ENCODE measurements at places on chromosomes 5 and 9.

DNA sequence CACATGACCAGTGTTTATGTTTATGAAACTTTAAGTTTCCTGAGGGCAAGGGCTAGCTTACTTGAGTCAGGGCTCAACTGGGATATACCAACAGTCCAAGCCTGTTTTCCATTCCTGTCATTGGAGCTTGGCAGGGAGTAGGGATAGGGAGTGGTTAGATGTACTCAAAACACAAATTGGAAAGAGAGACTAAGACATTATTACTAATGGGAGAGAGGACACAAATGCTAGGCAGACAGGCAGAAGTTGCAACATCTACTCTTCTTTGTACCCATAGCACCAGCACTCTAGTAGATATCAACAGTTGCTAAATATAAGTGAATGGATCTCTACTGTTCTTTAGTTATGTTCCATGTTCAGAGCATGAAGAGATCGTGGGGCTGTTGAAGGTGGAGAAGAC is 62.8 kb downstream of the NPR3 start:
- DNase-seq, result no peak

GRCh38 chr5:5983261-5983980 is 394.9 kb downstream of the MED10 start:
- DNase-seq, result no peak

DNA sequence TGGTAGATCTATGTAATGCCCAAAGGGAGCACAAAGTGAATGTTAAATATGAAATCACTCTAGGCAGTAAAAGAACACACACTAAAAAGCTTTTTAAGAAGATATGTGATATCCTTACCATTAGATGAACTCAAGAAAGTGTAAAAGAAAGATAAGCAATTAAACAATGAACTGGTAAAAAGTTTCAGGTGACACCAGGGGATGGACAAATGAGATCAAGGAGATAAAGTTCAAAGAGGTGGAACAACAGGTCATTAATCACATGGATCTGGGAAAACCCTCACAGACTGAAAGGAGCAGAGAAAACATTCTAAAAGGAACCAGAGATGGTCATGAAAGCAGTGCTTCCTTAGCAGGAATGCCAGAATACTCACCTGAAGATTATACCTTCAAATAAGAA is 40.7 kb downstream of the LHFPL2 start:
- DNase-seq, result no peak

DNA sequence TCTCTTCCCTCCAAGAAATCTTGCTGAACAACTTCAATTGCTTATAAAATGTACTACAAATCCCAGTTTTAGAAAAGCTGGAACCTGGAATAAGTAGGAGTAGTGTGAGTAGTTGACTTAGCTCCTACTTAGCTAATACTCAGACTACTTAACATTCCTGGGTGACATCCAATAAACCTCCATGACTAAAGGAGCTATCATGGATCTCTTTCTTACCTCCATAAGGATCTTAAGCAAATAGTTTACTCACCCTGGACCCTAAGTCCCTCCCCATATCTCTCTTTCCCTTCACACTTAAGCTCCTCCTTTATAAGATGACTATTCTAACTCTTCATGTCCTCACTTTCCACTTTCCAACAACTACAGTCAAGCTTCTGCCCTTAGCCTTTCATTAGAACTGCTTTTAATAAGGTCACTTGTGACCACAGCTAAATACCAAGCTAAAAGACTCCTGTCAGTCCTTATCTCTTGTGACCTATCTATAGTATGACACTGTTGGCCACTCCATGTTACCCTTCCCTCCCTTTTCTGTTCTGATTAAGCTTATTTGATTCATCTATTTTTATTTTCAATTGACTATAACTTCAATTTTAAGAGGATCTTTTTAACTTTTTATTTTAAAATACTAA is 194.9 kb downstream of the RFX3 start:
- no peak for DNase-seq

- no peak for DNase-seq
Measured at GRCh38 chr5:138850865-138851435, 24.2 kb downstream of the LRRTM2 start.

DNA sequence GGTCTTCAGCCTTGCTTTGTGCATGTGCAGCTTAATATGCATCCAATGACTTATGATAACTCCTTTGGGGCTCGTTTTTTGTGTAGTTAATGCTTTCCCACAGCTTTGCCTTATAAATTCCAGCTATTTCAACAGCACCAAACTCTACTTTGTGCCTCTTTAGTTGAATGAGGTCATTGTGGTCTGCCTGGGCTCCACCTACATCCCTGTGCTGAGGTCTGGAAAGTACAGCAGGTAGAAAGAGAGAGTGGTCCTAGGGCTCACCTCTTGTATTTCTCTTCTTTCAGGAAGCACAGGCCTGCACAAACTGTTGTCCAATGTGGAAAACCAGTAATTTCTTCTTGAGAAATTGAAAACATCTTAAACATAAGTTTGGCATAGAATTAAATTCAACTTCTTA is 167.2 kb downstream of the XRCC4 start:
- DNase-seq, result no peak

GRCh38 chr9:104808035-104808614 is 44.2 kb downstream of the NIPSNAP3B start:
- DNase-seq, result peak; percentile 62

DNA sequence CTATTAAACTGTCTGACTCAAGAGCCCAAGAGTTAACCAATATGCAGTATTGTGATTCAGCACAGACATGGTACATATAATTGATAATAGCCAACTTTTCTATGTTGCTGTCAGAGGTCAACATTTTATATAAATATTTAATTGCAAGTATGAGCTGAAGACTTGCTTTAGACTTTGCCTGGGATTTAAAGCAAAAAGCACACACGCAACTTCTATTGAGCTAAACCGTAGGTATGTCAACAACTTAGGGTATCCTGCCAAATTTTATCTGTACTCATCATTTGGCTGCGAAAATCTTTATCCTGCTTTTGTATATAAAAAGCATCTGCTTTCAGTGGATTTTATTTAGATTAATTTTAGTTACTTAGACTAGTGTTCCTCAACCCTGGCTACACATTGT is 27.4 kb downstream of the UHRF2 start:
- DNase-seq, result no peak

DNA sequence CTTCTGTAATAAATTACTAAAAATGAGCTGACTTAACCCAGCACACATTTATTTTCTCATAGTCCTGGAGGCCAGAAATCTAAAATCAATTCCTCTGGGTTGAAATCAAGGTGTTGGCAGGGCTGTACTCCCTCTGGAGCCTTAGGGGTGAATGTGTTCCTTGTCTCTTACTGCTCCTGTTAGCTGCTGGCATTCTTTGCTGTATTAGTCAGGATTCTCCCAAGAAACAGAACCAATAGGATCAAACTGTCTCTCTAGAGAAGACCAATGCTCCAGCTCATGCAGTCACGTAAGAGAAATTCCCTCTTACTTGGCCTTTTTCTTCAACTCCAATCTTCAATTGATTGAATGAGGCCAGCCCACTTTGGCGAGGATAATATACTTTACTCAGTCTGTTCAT is 15.3 kb upstream of the CD180 start:
- DNase-seq, result no peak

DNA sequence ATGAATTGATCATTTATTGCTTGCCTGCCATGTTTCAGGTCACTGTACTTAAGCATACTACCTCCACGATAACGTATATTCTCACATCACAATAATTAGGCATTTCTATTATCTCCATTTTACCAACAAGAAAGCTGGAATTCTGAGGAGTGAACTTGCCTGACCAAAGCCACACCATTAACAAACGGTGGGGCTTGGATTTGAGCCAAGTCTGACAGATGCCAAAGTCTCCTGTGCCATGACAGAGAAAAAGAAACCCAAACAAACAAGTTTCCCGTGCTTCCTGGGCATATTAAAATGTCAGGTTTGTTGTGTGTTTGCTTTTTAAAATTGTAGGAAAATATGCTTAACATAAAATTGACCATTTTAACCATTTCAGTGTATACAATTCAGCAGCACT is 40.8 kb upstream of the KCNV2 start:
- DNase-seq, result no peak

GRCh38 chr9:107277801-107278200 is 5.3 kb upstream of the RAD23B start:
- DNase-seq, result no peak

DNA sequence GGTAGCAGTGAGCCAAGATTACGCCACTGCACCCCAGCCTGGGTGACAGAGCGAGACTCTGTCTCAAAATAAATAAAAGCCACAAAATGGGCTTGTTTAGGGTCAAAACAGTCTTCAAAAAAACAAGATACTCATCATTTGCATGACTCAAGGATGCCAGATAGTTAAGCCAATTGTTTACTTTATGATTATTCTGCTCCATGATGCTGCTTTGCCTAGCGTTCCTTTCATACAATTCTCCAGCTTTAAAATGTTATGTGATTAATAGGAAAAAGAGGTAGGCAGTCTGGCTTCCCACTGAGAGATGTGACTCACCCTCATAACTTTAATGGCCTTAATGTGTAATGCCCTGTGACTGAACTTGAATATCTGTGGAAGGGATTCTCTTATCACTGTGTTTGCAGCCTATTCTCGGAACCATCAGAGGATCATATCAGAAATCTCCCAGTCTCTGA is 364.6 kb upstream of the TRPC7 start:
- DNase-seq, result peak; percentile 12

DNA sequence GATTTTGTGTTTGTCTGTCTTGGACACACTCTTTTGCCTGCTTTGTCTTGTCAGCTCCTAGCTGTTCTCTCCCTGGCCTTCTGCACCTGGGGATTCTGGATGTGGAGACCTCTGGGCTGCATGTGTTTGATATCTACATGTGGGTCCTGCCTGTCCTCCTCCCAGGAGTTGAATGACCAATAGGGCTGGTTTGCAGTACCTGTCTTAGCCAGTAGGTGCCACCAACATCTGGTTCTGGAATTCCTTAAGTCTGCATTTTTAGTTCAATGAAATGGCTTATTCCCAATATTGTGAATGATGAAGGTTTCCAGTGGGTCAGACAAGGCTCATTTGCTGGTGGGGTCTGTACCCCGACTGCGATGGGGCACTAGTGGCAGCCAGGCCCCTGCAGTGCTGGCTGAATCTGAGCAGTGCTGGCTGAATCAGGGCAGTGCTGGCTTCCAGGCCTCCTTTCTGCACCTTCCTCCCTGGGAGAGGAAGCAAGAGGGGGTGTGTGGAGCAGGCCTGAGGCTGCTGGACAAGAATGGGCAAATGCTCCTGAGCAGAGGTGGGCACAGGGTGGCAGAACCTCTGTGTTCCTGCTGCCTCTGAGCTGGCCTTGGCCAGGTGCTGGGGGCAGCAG is 73.3 kb downstream of the RXRA start:
- no peak for DNase-seq

GRCh38 chr9:93592643-93593021 is 16.2 kb downstream of the PHF2 start:
- no peak for DNase-seq

- no peak for DNase-seq
Measured at GRCh38 chr9:77756449-77756848, 108.3 kb upstream of the GNA14 start.

- no peak for DNase-seq
Measured at GRCh38 chr9:115155037-115155436, 37.1 kb upstream of the TNC start.

DNA sequence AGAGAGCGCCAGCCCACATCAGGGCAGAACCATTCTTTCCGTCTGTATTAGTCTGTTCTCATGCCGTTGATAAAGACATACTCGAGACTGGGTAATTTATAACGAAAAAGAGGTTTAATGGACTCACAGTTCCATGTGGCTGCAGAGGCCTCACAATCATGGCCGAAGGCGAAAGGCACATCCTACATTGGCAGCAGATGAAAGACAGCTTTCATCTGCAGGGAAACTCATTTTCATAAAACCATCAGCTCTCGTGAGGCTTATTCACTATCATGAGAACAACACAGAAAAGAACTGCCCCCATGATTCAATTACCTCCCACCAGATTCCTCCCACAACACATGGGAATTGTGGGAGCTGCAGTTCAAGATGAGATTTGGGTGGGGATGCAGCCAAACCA is 4.7 kb upstream of the FSD1L start:
- no peak for DNase-seq

DNA sequence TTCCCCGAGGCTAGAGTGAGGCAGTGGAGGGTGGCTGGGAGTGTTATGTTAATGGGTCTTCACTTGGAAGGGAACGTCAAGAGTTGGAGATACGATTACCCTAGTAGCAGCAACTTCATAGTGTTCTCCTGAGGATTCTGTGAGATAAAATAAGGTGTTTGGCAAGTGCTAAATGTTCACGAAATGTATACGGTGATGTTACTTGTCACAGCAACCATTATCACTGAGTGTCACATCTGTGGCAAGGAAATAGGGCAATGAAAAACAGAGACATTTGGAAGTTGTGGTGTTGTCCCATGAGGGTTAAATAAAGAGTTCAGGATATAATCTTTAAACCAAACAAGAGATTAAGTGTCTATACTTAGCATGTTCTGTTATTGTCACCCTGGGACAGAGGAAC is 183.3 kb downstream of the ALDH1A1 start:
- no peak for DNase-seq

DNA sequence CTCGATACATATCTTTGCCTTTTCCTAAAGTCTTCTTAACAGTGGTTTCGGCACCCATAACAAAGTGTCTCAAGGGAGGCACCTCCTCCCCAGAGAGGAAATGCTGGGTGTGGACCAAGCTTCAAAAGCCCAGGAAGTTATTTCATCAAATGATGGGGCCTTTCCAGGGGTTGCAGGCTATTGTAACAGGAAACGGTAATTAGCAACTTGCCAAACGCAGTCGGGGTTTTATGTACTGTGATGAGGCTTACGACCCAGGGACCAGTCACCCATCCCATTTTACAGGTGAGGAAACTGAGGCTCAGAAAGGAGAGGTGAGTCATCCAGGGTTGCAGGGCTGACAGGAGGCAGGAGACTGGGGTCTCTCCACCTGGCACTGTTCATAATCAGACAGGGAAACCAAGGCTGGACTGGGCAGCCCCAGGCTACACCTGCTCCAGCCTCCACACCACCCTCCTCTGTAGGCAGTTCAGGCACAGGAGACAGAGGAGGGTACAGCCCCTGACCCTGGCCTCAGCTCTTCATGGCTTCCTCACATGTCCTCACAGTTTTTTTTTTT is 30.0 kb upstream of the SUSD3 start:
- no peak for DNase-seq

GRCh38 chr5:152089644-152090043 is 165.0 kb upstream of the GLRA1 start:
- no peak for DNase-seq

DNA sequence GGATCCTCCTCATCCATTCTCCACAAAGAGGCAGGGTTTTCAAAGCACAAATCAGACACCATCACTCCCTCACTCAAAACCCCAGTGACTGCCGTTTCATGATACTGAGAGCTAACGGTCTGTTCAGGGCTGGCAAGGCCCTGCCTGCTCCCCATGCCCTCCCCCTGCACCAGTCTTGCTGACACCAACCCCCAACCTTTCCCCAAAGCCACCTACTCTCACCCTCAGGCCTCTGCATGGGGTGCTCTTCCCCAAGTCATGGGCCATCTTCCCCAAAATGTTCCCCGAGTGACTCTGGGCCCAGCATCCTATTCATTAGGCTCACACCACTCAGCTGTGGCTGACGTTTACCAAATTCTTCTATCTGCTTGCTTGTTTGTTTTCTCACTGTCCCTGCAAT is 21.7 kb upstream of the OLFM1 start:
- no peak for DNase-seq
